Effector memory CD4-positive, alpha-beta T cell (primary cell): ENCODE measurements at places on chromosomes 12 and 14.

DNA sequence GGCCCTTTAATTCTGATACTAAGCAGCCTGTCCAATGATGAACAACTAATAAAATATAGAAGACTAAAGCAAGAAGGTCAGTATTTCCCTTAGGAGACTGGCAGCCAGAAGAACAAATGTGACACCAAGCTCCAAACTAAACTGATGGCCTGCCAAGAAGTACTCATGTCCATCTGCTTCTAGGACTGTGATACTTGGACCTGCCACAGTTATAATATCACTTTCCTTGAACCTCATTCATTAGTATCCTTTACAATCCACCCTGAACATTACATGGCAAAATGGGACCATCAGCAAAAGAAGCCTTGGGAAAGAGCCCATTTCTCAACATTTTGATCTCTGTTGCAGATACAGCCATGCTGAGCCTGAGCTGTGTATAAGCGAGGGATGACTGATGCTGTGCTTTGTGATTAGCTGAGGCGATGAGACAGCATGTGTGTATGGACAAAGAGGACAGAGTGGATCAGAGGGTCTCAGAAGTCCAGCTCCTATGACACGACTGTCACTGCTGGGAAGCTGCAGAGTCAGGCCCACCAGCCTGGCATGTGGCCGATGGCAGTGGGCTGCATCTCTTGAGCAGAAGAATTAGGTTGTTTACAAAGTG lies 73.9 kb downstream of the TGFB3 start:
- DNase-seq: no peak

- DNase-seq: no peak
Measured at GRCh38 chr12:112936927-112937326, 1.3 kb upstream of the OAS3 start.

GRCh38 chr12:24562771-24563431 lies 386.0 kb downstream of the BCAT1 start:
- DNase-seq: no peak

GRCh38 chr14:60064491-60065072 lies 27.1 kb upstream of the PCNX4 start:
- no peak for DNase-seq

DNA sequence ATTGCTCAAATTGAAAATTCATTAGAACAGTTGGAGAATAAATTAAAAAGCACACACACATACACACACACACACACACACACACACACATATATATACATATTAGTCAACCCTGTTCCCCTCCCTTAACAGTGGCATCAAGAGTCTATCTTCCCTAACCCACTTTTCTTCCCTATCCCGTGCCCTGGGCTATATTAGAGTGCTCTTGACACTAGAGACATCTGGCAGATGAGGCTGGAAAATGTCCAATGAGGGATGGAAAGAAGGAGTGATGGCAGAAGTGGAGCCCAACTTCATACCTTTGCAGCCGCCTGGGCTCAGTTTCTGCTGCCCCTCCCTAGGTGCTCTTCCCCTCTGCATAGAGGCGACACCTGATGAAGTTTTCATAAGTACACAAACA lies 172.4 kb upstream of the NUDT4 start:
- no peak for DNase-seq

- DNase-seq: no peak
Measured at GRCh38 chr14:75274050-75274898, 4.4 kb upstream of the FOS start.

DNA sequence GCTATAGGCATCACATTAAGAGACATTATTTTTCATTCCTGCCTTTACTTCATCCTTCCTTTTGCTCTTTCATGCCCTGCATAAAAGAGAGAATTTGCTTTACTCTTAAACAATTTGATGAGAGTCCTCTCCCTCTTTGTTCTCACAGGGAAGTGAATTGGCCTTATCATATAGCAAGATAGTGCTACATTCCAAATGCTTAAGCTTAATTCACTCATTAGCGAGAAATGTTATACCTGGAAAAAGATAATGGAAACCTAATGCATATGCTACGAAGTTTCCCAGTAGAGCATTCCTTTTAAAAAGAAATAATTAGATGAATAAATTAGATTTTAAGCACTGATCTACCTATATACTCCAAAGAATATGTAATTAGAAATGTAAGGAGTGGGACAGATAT lies 798.8 kb downstream of the C12orf50 start:
- no peak for DNase-seq

GRCh38 chr12:55847603-55848291 lies 5.0 kb upstream of the MMP19 start:
- DNase-seq: no peak

DNA sequence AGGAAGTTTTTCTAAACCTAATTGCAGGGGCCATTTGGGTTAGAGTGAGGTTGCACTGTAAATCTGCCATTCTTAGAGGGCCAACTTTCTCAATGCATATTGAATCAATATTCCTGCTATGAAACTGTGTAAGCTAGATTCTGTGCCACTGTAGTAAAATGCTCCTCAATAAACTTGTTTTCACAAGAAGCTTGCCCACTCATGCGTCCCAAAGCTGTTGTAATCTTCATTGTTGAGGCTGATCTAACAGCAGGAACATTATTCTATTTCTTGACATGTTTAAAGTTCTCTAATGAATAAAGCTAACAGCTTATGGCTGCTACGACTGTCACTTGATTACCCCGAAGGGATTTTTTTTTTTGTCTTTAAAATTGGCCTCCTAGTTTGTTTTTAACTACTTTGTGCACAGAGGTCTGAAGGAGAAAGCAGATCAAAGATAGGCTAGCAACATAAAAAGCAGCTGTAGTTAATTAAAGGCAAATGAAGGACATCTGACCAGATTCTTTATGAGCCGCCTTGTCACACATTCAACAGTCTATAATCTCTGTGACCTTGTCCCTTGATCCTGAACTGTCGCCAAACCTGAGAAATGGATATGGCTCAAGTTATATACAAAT lies 243.7 kb downstream of the PAX9 start:
- no peak for DNase-seq

DNA sequence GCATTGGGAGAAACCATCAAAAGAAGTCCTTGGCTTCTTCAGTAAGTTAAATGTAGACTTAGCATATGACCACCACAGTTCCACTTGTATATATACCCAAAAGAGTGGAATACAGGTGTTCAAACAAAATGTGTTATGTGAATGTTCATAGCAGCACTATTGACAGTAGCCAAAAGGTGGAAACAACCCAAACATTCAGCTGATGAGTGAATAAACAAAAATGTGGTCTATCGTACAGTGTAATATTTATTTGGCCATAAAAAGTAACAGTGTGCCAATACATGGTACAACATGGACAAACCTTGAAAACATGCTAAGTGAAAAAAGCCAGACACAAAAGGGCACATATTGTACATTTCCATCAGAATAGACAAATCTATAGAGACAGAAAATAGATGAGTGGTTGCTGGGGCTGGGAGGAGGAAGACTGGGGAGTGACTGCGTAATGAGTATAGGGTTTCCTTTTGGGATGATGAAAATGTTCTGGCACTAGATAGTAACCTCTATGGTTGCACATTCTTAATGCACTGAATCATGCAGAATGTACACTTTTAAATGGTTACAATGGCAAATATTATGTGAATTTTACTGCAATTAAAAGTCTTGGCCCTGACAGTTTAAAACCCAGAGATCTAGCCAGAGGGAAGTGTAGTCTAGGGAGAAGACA lies 5.5 kb downstream of the ERP29 start:
- no peak for DNase-seq

DNA sequence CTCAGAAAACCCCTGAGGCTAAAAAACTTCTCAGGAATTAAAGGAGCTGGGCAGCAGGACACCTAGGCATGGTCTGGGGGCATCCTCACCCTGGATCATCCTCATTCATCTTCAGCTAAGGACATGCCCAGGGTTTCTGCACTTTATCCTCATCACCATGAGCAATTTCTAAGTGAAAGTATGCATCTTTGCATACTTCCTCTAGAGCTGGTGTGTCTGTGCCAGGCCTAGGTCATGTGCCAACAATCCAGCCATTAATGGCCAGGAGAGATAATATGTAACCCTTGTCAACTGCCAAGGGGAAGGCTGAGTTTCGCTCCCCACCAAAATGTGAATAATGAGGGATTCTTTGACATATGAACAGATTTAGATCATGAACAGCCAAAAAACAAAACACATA lies 160.5 kb downstream of the KITLG start:
- DNase-seq: no peak

DNA sequence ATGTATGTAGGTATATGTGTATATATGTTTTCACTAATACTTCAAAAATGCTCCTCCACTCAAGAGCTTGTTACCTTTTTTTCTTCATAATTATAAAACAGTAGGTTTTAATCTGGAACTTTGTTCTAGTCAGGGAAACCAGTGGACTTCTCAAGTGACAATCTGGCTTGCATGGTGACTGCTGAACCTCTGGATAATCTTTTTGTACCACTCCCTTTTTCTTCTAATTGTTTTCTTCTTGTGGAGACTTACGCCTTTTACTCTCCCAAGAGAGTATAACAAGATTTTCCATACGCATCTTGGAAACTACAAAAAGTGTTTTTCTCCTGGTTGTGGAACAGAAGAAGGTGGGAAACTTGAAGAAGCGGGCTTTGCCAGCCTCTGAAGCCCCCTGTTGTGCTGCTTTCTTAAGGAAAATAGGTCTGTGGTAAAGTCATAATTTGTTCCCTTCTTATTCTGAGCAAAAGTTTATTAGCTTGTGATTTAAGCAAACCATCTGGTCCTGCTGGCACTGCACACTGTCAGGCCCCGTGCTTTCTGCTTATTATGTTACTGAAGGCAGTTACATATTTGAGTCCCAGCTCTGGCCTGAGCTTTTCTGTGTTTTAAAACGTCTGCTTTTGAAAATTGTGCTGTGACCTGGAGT lies 291.8 kb downstream of the ERC1 start:
- no peak for DNase-seq

DNA sequence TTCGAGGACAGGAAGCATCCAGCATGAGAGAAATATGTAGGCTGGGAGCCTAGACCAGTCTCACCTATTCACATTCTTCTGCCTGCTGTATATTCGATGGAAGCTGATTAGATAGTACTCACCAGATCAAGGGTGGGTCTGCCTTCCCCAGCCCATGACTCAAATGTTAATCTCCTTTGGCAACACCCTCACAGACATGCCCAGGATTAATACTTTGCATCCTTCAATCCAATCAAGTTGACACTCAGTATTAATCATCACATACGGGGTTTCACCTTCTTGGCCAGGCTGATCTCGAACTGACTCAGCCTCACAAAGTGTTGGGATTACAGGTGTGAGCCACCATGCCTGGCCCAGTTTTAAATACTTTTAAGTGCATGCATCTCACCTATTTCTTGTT lies 30.5 kb upstream of the SLC10A1 start:
- DNase-seq: no peak

GRCh38 chr12:69415471-69416275 lies 54.5 kb upstream of the FRS2 start:
- no peak for DNase-seq

GRCh38 chr12:113052326-113052725 lies 4.2 kb upstream of the DTX1 start:
- no peak for DNase-seq

DNA sequence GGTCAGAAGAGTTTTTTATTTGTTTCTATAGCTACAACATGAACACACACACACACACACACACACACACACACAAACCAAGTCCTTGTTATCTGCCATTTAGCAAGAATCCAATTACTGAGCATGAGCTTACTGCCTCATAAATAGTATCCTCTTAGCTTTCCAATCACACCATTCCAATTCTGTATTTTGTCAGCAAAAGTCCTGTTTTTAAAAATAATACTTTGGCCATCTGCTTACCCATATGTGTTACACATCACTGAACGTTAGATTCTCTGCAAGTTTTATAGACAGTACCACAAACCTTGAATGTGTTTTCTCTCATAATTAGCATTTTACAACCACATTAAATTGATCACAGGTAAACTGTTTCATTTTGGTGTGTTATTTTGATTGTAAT lies 1905.4 kb upstream of the FLRT2 start:
- DNase-seq: no peak

DNA sequence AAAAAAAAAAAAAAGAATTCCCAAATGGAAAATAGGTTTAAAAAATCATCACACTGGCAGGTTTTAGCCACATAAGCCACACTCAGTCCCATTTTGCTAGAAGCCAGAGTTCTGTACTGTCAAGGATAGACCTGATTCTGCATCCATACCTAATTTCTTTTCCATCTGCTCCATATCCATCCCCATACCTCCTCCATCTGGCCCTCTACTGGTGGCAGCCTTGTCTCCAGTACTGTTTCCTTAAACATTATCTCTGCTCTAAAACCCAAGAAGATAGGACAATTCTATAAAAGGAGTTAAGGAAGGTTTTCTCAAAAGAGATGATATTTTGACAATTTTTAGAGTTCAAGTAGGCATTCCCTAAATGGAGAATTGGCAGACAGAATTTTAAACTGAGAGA lies 26.0 kb upstream of the RXYLT1 start:
- DNase-seq: no peak

- no peak for DNase-seq
Measured at GRCh38 chr14:103758059-103758776, 42.6 kb downstream of the ZFYVE21 start.

DNA sequence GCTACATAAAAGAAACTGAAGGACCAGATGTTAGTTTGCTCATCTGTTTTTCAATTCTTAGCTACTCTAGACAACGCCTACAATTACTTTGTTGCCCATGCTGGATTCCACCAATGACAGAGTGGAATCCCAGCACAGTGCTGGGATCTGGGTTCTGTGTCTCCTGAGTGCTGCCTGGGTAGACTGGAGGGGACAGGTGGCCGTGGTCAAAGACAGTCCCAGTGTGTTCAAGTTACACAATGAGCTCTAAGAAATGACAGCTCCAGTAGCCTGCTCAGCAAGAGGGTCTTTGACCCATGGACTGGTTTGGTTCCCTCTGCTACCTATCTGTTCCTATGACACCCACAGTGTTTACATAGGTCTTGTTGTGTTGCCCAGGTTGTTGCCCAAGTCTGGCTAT lies 38.5 kb downstream of the C2CD5 start:
- DNase-seq: no peak

DNA sequence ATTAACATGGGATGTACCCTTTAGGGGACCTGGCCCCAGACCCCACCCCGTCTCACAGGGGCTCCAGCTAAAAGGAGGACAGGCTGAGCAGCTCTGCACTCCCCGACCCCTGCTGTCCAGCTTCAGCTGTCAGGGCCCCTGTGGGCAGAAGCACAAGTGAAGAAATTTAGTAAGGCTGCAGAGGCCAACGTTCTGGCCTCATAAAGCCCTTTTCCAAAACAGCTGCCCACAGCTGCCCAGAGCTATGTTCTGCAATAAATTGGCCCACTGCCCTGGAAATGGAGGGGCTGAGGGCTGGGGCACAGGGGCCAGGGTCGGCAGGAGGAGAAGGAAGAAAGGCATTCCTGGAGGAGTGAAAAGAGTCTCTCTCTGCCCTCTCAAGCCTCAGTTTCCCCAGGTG lies 357.1 kb downstream of the BCL11B start:
- no peak for DNase-seq

DNA sequence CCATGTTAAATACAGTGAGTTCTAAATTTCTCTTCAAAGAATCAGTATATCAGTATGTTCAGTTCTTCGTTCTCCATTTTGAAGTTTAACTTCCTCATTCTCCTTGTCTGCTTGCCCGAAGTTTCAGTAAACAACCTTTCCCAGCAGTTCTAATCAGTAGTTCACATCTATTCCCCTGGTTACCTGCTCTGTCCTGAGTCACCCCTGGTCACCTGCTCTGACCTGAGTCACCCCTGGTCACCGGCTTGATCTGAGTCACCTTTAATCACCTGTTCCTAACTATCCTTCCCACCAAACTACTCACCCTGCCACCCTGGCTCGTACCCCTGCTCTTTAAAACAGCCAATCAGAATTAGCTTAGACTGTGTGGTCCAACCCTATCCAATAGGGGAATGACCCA lies 9.4 kb upstream of the OR10G3 start:
- no peak for DNase-seq
